ENCODE measurements at places on chromosomes 5 and 9.

- no peak for DNase-seq
Measured at GRCh38 chr5:145585-146323, 45.5 kb upstream of the LRRC14B start.

DNA sequence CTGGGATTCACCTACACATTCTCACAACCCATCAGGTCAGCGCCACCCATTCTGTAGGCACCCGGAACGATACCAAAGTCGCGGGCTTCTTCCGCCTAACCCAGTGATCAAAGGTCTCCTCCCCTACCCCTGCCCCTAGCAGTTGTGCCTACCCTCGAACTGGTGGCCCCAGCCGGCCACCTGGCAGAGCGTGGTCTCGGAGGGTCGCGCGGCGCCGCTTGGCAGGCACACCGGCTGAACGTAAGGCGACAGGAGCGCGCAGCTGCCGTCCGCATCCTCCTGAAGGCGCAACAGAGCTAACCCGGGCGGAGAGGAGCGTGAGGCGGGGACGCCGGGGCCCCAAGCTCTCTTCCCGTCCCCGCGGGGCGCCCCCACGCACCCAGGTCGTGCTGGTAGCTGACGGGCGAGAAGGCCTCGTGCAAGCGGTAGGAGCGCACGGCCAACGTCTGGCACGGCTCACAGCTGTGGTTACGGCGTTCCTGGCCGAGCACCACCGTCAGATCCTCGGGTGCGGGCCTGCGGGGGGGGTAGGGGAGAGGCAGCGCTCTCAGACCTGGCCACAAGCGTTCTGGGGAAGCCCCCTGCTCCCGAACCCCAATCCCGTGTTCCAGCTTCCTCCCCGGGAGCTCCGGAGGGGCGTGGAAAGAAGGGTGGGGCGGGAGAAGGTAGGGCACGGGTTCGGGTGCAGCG lies 2.8 kb upstream of the PFN3 start:
- DNase-seq, result no peak

DNA sequence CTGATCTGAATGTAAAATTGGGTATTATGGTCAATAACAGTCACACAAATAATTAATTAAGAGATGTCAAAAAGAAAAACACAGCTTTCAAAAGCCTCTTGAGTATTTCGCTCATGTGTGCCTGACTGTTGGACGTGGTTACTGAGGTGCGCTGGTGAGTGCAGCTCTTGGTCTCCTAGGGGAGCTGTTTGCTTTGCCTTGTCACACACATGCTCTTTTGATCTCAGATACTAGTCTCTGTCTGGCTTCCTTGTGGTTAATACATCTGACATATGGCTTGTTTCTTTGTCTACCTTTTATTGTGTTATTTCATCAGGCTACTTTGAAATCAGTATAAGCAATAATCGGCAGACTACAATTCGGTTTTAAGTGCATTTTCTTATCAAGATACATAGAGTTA lies 51.5 kb downstream of the PCSK1 start:
- DNase-seq, result no peak

- no peak for DNase-seq
Measured at GRCh38 chr5:96909435-96909834, 26.4 kb upstream of the LNPEP start.

- DNase-seq, result peak; percentile 92
Measured at GRCh38 chr9:123360161-123361085, 4.4 kb downstream of the CRB2 start.

- DNase-seq, result no peak
Measured at GRCh38 chr5:148823871-148824270, 2.5 kb upstream of the ADRB2 start.

- DNase-seq, result no peak
Measured at GRCh38 chr9:6944093-6944551, 186.3 kb downstream of the KDM4C start.

GRCh38 chr5:58986281-58986680 lies 403.4 kb downstream of the RAB3C start:
- no peak for DNase-seq

- DNase-seq, result no peak
Measured at GRCh38 chr9:137270929-137271695, 6.4 kb upstream of the TOR4A start.

DNA sequence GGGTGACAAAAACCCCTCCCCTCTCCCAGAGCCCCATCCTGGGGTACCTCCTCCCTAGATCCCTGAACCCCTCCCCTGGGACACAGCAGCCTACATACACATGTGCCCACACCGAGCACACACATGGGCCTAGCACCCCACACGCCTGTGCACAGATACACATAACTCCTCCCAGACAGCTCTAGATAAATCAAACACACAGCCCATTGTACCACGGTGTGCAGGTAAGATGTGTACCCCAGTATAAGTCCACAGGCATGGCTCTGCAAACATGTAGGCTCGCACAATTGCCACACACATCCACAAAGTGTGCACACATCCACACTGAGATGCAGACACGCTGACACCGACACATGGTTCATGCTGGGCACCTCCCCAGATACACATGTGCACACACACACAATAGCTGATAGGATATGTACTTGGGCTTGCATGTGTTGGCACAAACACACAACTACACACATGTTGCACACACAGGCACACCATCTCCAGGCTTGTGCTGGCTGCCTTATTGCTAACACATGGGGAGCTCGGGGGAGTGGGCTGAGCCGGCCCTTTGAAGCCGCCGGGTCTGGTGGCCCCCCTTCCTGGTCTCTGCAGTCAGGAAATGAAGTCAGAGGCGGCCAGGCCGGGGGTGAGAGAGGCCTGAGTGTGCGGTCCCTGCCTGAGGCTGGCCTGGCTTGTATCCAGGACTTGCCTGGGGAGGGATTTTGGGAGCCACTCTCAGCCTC lies 30.2 kb downstream of the GOLGA2 start:
- no peak for DNase-seq

GRCh38 chr9:105341434-105342146 lies 97.1 kb downstream of the SLC44A1 start:
- DNase-seq, result no peak

- DNase-seq, result no peak
Measured at GRCh38 chr9:127613583-127613954, 1.5 kb downstream of the STXBP1 start.

- no peak for DNase-seq
Measured at GRCh38 chr5:2929779-2930178, 178.3 kb upstream of the IRX2 start.

DNA sequence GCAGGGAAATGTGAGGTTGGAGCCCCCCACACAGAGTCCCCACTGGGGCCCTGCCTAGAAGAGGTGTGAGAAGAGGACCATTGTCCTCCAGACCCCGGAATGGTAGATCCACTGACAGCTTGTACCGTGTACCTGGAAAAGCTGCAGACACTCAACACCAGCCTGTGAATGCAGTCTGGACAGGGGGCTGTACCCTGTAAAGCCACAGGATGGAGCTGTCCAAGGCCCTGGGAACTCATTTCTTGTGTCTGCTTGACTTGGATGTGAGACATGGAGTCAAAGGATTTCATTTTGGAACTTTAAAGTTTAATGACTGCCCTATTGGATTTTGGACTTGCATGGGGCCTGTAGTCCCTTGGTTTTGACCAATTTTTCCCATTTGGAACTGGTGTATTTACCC lies 535.0 kb upstream of the MEF2C start:
- DNase-seq, result no peak

DNA sequence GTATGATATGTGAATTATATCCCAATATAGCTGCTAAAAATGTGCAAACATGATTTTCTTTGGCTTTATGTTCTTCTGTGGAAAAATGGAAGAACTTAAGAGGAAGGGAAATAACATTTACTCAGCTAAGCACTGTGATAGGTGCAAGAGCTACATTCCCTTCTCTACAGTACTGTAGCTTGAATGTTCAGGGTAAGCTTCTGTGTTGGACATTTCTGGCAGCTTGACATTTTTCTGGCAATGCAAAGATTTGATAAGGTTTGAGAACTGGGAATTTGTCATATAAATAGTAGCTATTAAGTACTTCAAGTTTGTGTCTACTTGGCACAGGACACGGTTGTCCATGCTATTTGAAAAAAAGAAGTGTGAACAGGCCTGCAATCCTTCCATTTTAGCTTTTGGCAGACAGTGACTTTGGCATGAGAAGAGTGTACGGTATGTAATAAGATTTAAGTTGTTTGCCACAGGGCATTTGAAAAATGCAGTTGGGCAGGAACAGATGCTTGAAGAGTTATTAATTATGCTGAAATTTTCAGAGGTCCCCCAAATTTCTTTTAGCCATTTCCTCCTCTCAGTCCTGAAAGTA lies 77.6 kb downstream of the KIF4B start:
- DNase-seq, result no peak

DNA sequence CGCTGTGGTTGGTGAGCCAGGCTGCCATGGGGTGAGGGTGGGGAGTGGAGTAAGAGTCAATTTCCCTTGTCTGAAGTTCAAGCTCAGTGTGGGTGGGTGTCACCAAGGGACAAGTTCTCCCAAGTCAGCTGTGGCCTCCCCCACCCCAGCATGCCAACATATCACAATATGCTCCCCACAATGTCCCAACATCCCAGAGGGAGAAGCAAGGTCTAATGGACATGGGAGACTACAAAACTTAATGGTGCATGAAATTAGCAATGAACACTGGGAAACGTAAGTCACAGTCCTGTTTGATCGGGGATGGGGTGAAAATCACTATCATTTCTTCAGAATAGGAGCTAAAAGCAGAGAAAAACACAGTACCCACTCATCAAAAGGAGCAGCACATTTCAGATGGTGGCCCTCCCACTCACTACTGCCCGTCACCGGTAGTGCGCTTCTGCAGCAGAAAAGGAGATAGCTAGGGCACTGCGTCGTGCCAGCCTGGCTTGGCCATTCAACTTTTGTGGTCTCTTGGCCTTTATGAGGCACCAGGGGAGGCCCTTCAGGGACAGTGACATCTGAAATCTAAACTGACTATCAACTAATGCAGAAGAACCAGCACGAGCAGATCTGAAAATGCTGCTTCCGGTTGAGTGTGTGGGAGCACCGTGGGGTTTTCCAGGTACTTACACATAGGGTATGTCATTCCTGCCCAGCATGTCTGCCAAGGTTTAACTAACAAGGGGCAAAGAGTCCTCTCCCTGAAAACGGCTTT lies 20.5 kb upstream of the NDFIP1 start:
- no peak for DNase-seq

- no peak for DNase-seq
Measured at GRCh38 chr5:93053825-93054224, 527.2 kb downstream of the NR2F1-AS1 start.

DNA sequence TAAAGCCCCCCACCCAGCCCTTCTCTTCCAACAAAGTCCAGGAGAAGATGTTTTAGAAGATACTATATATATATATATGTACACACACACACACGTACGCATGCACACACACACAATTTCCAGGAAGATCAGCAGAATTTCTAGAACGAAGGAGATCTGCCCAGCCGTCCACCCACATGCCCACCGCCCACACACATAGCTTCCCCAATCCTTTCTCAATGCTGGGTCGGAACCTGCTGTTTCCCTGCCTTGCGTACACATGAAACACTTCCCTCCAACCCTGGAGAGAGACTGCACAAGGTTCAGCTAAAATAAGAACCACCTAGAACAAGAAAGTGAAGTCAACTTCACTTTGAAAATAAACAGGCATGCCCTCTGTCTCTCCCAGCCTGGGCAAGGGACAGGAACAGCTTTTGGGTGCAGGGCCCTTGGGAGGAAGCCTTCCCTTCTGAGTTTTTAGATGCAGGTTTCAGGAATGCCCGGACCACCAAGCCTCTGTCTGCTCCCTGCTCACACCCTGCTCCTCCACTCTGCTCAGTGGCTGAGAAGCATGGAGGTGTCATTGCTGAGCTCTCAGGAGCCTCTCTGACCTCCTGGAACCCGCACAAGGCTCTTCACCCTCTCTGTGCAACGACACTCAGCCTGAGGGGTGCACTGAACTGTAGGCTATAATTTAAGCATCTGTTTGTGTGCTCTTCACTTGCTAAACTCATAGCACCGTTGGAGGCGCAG lies 149.4 kb downstream of the C5orf15 start:
- no peak for DNase-seq

GRCh38 chr5:140357726-140358093 lies 2.3 kb upstream of the SLC4A9 start:
- peak; percentile 93 for DNase-seq

DNA sequence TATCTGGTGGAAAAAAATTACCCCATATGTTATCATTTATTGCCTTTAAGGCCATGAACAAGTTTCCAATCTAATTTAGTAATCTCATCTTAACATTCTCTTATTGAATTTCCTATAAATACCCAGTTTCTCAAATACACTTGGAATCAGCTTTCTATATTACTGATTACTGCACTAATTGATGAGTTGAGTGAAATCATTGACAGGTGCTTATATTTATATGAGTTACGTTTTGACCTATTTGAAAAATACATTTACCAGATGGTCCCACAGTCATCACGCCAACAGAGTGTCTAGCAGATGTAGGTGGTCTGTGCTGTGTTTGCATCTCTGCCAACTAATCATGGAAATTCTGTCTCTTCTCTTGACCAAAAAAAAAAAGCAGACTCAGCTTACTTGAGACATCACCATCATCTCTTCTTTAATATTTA lies 307.3 kb upstream of the NREP start:
- DNase-seq, result no peak

DNA sequence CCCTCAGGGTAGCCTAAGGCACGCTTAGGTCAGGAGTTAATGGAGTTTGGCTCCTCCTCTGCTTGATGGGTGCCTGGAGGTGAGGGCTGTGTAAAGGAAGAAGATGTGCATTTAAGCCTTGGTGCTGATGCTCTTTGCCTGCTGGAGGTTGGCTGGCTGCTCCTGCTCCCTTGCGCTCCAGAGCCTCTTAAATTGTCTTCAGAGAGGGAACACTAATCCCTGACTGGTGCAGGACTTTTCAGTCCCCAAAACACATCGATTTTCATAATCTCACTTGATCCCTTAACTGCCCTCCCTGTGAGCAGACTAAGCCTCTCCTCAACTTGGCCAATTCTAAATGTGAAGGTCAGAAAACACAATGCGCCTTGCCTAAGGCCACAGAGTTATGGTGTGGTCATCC lies 16.2 kb upstream of the TCOF1 start:
- DNase-seq, result peak; percentile 45

GRCh38 chr9:101477214-101477613 lies 41.6 kb upstream of the ALDOB start:
- DNase-seq, result no peak

DNA sequence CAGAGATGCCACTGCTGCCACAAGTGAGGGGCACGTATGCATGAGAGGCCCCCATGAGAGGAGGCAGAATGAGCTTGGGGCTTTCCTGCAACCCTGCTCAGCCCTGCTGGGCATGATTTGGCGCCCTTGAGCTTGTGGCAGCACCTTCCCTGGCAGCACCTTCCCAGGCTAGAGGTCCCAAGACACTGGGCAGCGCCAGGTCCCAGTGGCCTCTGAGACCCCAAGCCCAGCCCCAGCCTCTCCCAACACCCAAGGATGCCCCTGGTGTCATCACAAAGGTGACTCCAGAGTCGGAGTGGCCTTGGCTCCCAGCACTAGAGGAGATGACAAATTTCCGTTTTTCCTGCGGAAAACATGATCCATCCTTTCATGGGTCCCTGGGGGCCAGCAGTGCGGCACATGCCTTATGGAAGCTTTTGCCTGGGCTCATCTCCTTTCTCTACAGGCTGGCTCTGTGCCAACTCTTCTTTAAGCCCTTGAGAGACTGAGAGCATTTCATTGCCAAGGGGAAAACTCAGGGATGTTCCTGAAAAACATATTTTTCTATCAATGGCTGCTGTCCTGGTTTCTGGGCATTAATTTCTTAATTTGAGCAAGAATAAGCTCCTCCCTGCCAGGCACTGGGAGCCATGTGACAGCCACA lies 77.1 kb upstream of the ADAMTS2 start:
- DNase-seq, result no peak

- DNase-seq, result no peak
Measured at GRCh38 chr9:26742828-26743476, 149.7 kb downstream of the CAAP1 start.
